ENCODE measurements at places on chromosomes 16 and 17. TPM values are rescaled to one million over a fixed set of nuclear protein-coding genes. Genes with fewer than 3 reads are reported as not detected.

- no peak for DNase-seq
Observed at GRCh38 chr16:68252383-68252782, 7.2 kb downstream of the PLA2G15 start.

- DNase-seq: no peak
Observed at GRCh38 chr16:27102701-27103575, 36.2 kb downstream of the C16orf82 start.

GRCh38 chr17:47731396-47731795 is 1.6 kb upstream of the TBX21 start:
- DNase-seq: no peak

GRCh38 chr16:83842291-83842690 is 34.5 kb downstream of the HSBP1 start:
- DNase-seq: no peak

DNA sequence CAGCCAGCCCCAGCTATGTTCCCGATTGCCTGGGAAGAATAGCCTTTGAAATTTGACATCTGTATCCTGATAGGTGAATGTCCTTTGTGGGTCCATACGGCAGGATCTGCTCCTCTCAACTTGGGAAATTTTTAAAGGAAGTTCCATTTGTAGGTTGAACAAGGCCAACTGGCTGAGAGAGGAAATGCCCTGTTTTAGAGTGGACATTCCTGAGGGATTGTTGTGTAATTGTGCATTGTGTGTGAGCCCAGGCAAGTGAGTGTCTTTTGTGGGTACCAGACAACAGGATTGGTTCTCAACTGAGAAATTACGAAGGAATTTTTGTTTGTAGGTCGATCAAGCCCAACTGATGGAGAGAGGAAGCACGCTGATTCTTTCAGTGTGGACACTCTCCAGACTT is 2.6 kb upstream of the CPHXL2 start:
- peak; percentile 20 for DNase-seq

CCL2 gene
- polyA plus RNA-seq: 170 TPM

RPL38 gene
- polyA plus RNA-seq: 1,185 TPM
